ENCODE measurements at places on chromosomes 12 and 14. TPM values are rescaled to one million over a fixed set of nuclear protein-coding genes. Genes with fewer than 3 reads are reported as not detected.

DNA sequence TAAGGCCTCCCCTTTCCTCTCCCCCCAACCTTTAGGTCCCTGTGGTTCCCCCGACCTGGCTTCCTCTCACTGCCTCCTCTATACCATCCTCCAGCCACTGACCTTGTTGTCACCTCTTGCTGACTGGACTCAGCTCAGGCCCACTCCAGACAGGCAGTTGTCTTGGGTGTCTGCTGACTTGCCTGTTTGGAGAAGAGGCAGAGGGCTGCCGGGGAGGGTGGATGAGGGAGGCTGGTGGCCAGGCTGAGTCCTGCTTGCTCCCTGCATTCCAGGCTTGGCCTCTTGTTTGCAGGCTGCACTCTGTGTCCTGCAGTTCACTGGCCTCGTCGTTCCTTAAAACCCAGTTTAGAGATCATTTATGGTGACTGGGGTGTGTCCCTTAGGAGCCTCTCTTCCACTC is 31.0 kb upstream of the RD3L start:
- no peaks in the 10 kb centered on the region for H3K4me1 ChIP-seq
- no peaks in the 10 kb centered on the region for H3K27me3 ChIP-seq
- no peak overlapping the region for H3K4me3 ChIP-seq

DNA sequence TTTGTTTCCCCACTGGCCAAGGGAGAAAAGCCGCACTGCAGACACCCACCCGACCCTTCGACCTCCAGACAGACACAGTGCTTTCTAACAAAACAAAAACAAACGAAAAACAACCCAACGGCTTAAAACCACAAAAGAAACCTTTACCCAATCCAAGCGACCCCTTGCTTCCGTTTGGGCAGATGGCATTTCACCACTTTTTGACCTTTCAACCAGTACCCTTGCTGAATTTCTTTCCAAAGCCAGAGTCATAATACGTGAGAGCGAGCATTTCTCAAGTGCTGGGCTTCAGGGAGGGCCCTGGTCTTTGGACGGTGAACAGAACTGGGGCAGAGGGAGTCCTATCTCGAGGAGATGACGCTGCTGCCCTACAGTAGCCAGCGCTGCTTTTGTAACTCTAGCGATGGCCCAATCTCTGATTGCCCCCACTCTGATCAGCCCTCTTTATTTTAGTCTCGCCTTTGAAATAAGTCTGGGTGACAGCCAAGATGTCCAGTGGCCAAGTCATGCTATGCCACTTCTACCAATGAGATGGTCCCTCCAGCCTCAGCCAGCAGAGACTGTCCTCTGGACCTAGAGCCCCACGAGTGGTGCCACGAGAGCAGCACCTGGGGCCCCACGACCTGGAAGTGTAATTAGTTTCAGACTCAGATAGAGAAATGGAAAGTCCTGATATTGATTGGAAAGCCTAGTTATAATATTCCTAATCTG is 21.9 kb upstream of the ADIPOR2 start:
- no peaks in the 10 kb centered on the region for H3K36me3 ChIP-seq
- no peak overlapping the region for H3K27ac ChIP-seq
- H3K4me1 ChIP-seq, result peaks cover 5% of the 10 kb centered on the region

- H3K27me3 ChIP-seq, result no peaks in the 10 kb centered on the region
- DNase-seq, result no peak
- no peaks in the 10 kb centered on the region for H3K36me3 ChIP-seq
- H3K4me1 ChIP-seq, result no peaks in the 10 kb centered on the region
- no peak overlapping the region for H3K27ac ChIP-seq
Observed at GRCh38 chr12:38653650-38654049, 251.7 kb downstream of the CPNE8 start.

GRCh38 chr12:100274291-100274690 is 7.3 kb downstream of the SCYL2 start:
- DNase-seq, result no peak
- H3K4me1 ChIP-seq, result peaks cover 7% of the 10 kb centered on the region
- H3K27me3 ChIP-seq, result no peaks in the 10 kb centered on the region
- no peak overlapping the region for H3K4me3 ChIP-seq
- H3K36me3 ChIP-seq, result no peaks in the 10 kb centered on the region
- no peak overlapping the region for H3K27ac ChIP-seq

DNA sequence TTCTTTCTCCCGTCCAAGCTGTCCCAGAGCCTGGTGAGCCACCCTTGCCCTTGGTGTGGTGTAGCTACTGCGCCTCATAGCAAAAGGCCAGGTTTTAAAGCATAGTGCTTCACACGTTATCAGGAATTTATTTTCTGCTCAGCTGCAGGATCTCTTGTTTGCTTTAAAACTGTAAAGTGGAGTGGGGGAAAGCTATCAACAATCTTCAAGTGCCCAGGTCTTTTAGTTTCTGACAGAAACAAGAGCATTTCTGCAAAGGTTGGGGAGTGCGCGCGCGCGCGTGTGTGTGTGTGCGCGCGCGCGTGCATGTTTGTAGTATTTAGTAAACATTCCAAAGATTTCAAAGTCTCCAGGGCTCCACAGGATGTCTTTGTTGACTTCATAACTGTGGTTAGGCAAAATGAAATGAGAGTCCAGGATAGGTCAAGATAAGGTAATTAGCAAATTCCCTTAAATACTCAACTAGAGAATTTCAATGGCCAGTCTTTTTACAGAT is 45.5 kb downstream of the EML1 start:
- no peaks in the 10 kb centered on the region for H3K36me3 ChIP-seq
- peak; percentile 21 for DNase-seq
- H3K27me3 ChIP-seq, result no peaks in the 10 kb centered on the region
- H3K4me3 ChIP-seq, result no peak overlapping the region
- H3K27ac ChIP-seq, result no peak overlapping the region

DNA sequence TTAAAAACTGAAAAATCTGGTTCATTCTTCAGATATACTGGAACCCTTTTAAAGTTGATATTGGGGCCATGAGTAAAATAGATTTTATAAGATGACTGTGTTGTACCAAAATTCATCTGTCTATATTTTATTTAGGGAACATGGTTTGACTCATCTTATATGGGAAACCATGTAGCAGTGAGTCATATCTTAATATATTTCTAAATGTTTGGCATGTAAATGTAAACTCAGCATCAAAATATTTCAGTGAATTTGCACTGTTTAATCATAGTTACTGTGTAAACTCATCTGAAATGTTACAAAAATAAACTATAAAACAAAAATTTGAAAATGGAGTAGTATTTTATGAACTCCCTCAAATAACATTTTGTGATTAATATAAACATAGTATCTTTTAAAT is 14.2 kb downstream of the PTGER2 start:
- no peak overlapping the region for H3K27ac ChIP-seq
- H3K4me3 ChIP-seq, result no peak overlapping the region
- no peaks in the 10 kb centered on the region for H3K36me3 ChIP-seq
- no peaks in the 10 kb centered on the region for H3K27me3 ChIP-seq

DNA sequence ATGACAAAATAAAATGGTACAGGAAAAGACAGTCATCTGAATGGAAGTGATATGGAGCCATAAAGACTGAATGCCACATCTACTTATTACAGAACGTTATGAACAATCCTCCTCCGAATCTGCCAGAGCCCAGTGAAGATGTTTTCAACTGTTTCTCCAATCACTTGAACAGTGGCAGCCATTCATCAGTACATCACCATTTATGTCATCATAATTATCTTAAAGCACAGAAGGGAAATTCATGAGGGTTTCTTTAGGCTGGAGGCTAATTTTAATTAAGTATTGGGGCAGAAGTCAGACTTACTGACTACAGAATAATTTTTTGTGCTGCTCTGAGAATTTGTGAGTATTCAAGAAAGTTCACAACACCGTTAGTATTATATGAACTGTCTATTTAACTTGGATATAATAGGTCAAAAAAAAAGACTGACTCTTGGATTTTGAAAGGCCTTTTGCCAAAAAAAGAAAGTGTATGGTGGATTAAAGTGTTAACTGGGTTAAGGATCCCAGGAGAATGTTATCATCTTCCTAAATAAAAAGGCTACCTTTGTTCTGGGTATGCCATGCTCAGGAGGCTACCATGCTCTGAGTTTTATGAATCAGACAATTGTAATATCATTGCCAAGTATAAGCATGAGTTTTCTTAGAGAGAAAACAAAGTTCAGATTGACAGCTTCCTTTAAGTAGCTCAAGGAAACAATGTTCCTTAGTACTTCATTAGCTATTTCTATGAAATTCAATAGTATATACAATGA is 40.1 kb downstream of the PDZRN4 start:
- H3K36me3 ChIP-seq, result no peaks in the 10 kb centered on the region
- no peaks in the 10 kb centered on the region for H3K4me1 ChIP-seq
- H3K4me3 ChIP-seq, result no peak overlapping the region

DNA sequence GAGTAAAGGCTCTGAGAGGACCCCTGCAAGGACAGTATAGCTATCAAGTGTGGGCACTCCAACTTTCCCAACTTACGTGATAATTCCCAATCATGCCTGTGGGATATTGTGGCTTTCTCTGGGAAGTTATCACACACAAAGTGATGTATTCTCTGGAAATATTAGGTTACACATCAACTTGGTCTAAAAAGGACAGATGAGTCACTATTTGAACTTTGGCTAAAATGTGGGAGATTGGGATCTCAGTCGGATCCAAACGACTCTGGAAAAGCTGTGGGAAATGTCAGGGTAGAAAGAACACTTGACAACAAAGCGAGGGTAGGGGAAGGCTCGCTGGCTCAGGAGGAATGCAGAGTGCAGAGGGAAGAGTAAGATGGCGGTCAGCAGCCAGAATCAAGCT is 1048.9 kb downstream of the BCL11B start:
- H3K4me3 ChIP-seq, result no peak overlapping the region
- DNase-seq, result no peak
- no peaks in the 10 kb centered on the region for H3K27me3 ChIP-seq
- H3K27ac ChIP-seq, result no peak overlapping the region
- H3K4me1 ChIP-seq, result no peaks in the 10 kb centered on the region
- no peaks in the 10 kb centered on the region for H3K36me3 ChIP-seq

DNA sequence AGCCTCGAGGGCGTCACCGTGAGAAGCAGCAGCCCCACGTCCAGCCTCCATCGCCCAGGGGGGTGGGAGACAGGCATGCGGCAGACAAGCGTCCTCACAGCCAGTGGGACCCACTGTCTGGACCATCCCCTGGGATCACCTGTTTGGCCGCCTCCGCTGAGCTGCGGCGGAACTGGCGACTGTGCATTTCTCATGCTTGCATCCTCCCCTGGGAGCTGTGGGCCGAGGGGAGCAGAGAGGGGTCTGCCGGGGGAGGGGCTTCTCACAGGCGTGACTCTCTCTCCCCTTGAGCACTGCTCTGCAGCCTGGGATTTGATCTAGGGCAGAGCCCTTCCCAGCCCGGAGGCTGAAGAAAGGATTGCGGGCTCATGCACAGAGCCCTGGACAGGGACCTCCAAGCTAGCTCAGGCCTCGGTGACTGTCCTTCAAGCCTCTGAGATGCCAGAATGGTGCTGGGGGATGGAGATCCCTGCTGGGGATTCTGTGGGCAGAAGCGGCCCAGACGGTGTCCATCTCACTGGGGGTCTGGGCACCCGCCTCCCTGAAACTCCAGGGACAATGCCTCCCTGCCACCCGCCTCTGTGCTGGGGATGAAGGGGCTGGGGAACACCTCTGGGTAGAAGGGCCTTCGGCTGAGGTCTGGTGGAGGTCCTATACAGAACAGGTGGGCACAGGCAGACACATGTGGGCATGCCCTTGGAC is 61.1 kb downstream of the PRIMA1 start:
- peak; percentile 51 for DNase-seq
- H3K36me3 ChIP-seq, result no peaks in the 10 kb centered on the region
- no peak overlapping the region for H3K4me3 ChIP-seq
- H3K27ac ChIP-seq, result no peak overlapping the region
- no peaks in the 10 kb centered on the region for H3K27me3 ChIP-seq

The PLA2G1B gene
- not detected for total RNA-seq

The RFX4 gene
- not detected for total RNA-seq

The AVPR1A gene
- total RNA-seq, result 5.4 TPM

The SLC38A4 gene
- 0.66 TPM for total RNA-seq

The COL2A1 gene
- not detected for total RNA-seq

The ABCC9 gene
- total RNA-seq, result 21.3 TPM

The ANHX gene
- not detected for total RNA-seq

The FIGNL2 gene
- 6.1 TPM for total RNA-seq

The CRY1 gene
- 17.7 TPM for total RNA-seq

The XPOT gene
- total RNA-seq, result 55.0 TPM
